NCI-H1092 (cell line): ENCODE measurements at places on chromosomes 3 and 15.

GRCh38 chr3:9916734-9917680 is at the start of gene IL17RC:
Gene IL17RC (plus strand): TSS chr3:9917098. CDS start chr3:9917316, 218 bp downstream.
- DNase-seq: no peak

GRCh38 chr3:132232231-132232792 is 84.9 kb upstream of the ACP3 start:
- no peak for DNase-seq

- no peak for DNase-seq
Observed at GRCh38 chr15:72248514-72248913, 17.5 kb upstream of the PKM start.

GRCh38 chr3:141019244-141019643 is 31.9 kb upstream of the SPSB4 start:
- no peak for DNase-seq
